Type B pancreatic cell (in vitro differentiated cells): ENCODE measurements at places on chromosomes 6 and 20. TPM values are rescaled to one million over a fixed set of nuclear protein-coding genes. Genes with fewer than 3 reads are reported as not detected.
A peak's percentile ranks its signal among the peaks of the same experiment; 100 is the strongest.

OTOR gene
- not detected in 2 replicates for total RNA-seq

- peak overlapping the region; percentile 22 for H3K4me3 ChIP-seq
- DNase-seq, result no peak
- peaks cover 14% of the 10 kb centered on the region for H3K27me3 ChIP-seq
- no peaks in the 10 kb centered on the region for H3K36me3 ChIP-seq
These were observed 65.9 kb downstream of the DLL1 start for GRCh38 chr6:170224694-170225660.

- H3K27me3 ChIP-seq, result peaks cover 8% of the 10 kb centered on the region
- DNase-seq, result no peak
- H3K27ac ChIP-seq, result peak overlapping the region; percentile 98
- H3K4me1 ChIP-seq, result peaks cover 41% of the 10 kb centered on the region
- H3K36me3 ChIP-seq, result peaks cover 18% of the 10 kb centered on the region
These were observed 2.3 kb downstream of the PXDC1 start for GRCh38 chr6:3749067-3749841.

GRCh38 chr6:15539722-15540270, 123.0 kb downstream of the DTNBP1 start:
- no peak overlapping the region for H3K27ac ChIP-seq
- H3K4me3 ChIP-seq, result no peak overlapping the region
- H3K36me3 ChIP-seq, result peaks cover 13% of the 10 kb centered on the region
- no peak for DNase-seq
- peaks cover 6% of the 10 kb centered on the region for H3K4me1 ChIP-seq

C2 gene
- 2.2 and 3.6 TPM in 2 replicates for total RNA-seq

DEFB123 gene
- not detected in 2 replicates for total RNA-seq

PRKN gene
- total RNA-seq, result 1.3 and 6.2 TPM in 2 replicates

DNA sequence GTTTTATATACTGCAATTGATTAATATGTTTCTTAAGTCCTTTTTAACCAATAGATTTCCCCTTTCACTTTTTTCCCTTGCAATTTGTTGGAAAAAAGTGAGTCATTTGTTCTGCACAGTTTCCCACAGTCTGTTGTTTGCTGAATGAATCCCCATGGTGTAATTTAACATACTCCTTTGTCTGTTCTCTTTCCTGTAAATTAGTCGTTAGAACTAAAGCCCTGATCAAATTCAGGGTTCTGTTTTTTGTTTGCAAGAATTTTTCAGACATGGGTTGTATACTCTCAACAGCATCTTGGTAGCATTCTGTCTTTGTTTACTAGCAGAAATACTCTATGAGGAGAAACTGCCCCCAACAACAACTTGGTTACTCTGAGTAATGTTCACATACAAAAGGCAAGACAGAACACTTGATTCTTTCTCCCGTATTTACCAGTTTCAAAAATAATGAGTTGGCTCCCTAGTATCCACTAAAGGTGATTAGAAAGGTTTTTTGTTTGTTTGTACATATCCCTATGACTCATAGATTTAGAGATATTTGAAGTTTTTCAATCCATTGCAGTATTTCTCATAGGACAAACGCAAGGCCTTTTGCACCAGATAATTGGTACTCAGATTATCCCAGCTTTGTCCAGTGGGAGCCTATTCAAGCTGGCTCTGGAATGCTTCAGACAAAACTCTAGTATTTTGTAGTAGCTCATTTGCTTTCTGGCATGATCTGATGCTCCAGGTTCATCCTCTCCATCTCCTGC, 16.5 kb downstream of the BLOC1S5 start:
- H3K27me3 ChIP-seq, result no peaks in the 10 kb centered on the region
- DNase-seq, result no peak
- H3K27ac ChIP-seq, result no peak overlapping the region

GRCh38 chr20:34528921-34529297, 12.7 kb downstream of the DYNLRB1 start:
- no peak overlapping the region for H3K4me3 ChIP-seq
- DNase-seq, result no peak
- H3K4me1 ChIP-seq, result peaks cover 35% of the 10 kb centered on the region
- H3K36me3 ChIP-seq, result peaks cover 36% of the 10 kb centered on the region
- peak overlapping the region; percentile 66 for H3K27ac ChIP-seq

DNA sequence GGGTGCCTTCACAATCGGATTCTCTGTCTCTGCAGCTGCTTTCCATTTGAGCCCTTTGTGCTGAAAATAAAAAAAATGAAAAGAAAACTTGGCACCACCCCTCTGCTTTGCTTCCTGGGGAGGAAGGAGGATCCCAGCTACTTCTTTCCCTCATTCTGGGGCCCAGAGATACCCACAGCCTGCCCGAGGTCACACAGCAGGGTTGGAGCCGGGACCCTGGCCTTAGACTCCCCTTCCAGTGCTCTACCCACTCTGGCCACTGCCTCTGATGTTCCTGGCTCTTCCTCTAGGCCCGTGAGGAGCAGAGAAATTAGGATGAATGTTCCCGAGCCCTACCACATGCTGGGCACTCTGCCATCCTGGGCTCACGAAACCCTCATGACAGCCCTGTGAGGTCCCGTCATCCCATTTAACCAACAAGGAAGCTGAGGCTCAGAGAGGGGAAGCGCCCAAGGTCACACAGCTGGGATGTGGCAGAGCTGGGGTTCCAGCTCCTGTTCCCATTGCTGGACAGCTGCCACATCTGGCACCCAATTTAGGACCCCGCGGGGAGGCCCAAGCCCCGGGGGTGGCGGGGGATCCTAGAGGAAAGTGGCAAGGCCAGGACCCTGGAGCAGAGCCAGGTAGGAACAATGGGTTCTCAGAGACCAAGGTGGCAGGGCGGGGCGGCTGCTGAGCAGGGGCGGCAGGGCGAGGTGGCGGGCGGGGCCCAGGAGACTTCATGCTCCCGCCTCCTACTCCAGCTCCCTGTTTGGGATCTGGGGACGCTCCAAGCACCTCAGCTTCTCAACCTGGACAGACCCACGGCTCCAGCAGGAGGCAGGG, 76.6 kb downstream of the CEBPB start:
- DNase-seq, result no peak
- no peak overlapping the region for H3K4me3 ChIP-seq
- H3K27ac ChIP-seq, result peak overlapping the region; percentile 18
- H3K27me3 ChIP-seq, result no peaks in the 10 kb centered on the region

DNA sequence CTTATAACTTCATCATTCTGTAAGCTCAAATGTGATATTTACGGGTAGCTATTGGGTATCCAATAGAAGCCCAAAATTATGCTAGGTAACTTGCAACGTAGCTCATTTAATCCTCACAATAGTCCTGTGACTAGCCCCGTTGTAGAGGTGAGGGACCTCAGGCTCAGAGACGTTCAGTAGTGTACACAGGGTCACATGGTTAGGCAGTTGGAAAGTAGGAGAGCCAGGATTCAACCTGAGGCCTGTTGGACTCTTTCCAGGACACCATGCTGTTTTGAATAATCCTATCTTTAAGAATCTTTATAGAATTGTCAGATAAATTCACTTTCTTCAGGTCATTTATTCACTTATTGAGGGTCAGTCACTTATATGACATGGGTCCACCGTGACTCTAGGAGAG, 9.2 kb upstream of the ELOVL2 start:
- DNase-seq, result no peak
- H3K4me1 ChIP-seq, result peaks cover 3% of the 10 kb centered on the region
- no peaks in the 10 kb centered on the region for H3K36me3 ChIP-seq
- no peak overlapping the region for H3K4me3 ChIP-seq
